ENCODE measurements at places on chromosomes 7 and 10. TPM values are rescaled to one million over a fixed set of nuclear protein-coding genes. Genes with fewer than 3 reads are reported as not detected.

Gene FKBP9
- total RNA-seq, result 143 TPM

Gene PITX3
- total RNA-seq, result 1.7 TPM

Gene SPDYE2B
- total RNA-seq, result not detected

Gene SPACDR
- not detected for total RNA-seq

Gene WIPF3
- total RNA-seq, result 0.35 TPM

Gene SPDYE6
- not detected for total RNA-seq

Data from renal cortical epithelial cell (primary cell).